Stimulated activated CD4-positive, alpha-beta T cell treated with anti-CD3 and anti-CD28 coated beads, Interleukin-4, amount 100 ng/mL, for 1 hour (primary cell): ENCODE measurements at places on chromosomes 1 and 21.

GRCh38 chr1:116375148-116375886, 2.3 kb downstream of the ATP1A1 start:
- DNase-seq = no peak

- no peak for DNase-seq
Observed at GRCh38 chr1:29389533-29390041, 153.3 kb downstream of the PTPRU start.

DNA sequence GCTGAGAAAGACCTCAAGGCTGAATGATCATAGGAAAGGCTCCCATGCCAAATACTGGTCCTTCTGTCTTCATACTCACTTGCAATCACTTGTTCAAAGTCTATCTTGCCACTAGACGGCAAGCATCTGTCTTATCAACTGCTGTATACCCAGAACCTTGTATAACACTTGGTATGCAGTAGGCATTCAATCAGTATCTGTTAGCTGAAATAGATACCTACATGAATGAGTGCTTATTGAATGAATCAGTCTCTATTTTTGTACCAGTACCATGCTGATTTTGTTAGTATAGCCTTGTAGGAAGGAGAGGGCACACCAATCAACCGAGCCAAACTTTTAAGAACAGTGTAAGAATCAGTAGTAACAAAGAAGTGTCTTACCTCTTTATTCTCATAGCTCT, 80.6 kb downstream of the NIBAN1 start:
- DNase-seq = no peak

GRCh38 chr1:15245593-15246360, 1.2 kb upstream of the FHAD1 start:
- no peak for DNase-seq

- DNase-seq = no peak
Observed at GRCh38 chr1:154867841-154868605, 2.1 kb downstream of the KCNN3 start.

DNA sequence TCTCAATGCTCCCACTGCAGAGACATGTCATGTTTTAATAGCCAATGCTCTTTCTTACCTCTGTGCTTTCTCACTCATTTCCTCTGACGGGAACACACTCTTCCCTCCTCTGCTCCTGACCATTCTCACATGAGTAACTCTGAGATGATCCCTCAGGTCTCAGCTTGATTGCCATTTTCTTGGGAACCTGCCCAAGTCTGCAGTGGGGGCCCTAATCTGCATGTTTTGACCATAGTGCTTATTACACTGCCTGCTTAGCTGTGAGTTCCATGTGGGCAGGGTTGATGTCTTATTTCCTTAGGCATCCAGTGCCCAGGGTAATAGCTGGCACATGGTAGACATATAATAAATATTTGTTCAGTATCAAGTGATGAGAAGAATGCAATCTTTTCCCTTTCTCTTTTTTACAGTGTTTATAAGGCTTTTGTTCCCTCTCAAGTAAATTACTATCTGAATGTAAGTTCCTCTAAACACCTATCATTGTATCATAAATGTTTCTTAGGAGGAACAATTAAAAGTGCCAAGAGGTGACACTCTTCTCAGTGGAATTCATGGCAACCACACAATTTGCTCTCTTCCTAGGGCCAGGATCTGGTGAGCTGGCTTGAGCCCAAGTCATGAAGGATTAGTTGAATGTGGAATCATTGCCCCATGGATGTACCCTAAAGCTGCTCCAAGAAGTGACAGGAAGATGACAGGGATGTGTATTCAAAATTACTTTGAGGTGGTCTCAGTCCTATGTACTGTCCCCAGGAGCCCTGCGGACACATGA, 485.4 kb upstream of the USP24 start:
- no peak for DNase-seq

GRCh38 chr1:28322194-28322593, 6.6 kb upstream of the MED18 start:
- no peak for DNase-seq

DNA sequence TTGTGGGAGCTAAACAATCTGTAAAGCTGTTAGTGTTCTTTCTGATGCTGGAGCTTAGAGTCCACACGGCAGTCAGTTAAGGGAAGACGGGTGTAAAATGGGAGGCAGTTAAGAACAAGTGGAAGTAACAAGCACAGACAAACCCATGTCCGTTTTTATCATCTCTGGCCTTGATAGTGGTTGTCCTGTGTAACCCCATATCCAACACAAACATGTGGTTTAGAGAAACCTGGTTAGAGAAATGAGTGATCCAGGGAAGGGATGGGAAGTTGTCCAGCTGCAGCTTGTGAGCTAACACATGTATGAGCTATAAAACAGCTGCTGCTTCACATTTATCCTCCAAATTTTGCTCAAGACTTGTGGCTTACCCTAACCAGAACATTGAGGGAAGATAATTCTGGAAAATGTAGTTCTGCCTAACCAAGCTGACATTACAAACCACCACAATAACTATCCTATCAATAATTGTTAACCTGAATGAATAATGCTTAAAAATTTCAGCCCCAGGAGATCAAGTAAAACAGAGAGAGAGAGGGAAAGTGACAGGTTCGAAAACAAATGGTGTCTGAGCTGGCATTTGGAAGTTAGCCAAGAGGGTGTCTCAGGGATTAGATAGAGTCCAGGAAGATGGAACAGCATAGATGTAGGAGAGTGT, 10.6 kb upstream of the C1orf162 start:
- DNase-seq = no peak

- no peak for DNase-seq
Observed at GRCh38 chr1:206478746-206479145, 8.5 kb downstream of the IKBKE start.

- DNase-seq = no peak
Observed at GRCh38 chr1:19596065-19596713, 47.9 kb upstream of the NBL1 start.
